SJSA1 (cell line): ENCODE measurements at places on chromosomes 12 and 14.

GRCh38 chr12:87820524-87821202, 208.5 kb downstream of the C12orf50 start:
- peak; percentile 42 for DNase-seq

DNA sequence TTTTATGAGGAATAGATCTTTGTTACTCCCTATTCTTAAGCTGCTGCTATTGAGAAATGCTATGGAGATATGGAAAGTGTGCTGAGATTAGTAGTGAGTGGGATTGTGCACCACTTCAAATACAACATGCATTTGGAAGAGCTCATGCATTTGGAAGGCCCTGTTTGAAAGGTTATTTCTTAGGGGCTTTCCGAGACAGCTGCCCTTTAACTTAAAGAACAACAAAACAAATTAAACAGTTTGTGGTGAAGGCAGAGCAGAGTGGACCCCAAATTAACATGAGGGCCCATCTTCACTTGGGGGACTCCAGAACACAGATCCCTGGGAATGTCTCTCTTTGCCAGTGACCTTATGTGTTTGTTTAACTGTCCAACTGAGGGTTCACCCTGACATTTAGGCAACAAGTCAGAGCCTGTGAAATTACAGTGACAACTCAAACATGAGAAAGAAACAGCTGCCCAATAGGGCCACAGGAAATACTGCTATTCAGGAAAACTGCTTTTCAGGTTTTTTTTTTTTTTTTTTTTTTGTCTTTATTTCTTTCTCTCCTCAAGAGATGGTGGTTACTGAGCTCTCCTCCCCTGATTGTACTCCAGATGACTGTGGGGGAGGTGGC, 41.4 kb upstream of the IGF1 start:
- DNase-seq, result no peak

GRCh38 chr12:6819106-6820030, 2.3 kb upstream of the GPR162 start:
- DNase-seq, result no peak

- no peak for DNase-seq
These were observed 5.9 kb downstream of the KLHL33 start for GRCh38 chr14:20429801-20430669.

DNA sequence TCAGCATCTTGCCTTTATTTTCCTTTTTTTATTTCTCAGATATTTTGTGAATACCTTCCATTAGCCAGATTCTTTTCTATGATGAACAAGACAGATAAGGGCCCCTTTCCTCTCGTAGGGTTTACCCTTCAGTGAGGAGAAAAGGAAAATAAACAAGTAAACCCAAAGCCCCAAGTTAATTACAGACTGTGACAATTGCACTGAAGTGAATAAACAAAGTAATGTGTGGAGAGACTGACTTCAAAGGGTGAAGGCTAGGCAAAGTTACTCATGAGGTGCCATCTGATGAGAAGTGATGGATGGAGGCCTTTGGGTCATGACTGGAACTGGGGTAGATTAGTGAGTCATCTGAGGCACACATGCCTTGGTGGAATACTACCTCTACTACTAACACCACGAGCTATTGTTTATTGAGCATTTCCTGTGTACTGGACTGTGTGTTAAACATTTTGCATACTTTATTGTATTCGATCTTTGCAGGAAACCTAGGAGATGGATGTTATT, 143.4 kb upstream of the PRICKLE1 start:
- no peak for DNase-seq

DNA sequence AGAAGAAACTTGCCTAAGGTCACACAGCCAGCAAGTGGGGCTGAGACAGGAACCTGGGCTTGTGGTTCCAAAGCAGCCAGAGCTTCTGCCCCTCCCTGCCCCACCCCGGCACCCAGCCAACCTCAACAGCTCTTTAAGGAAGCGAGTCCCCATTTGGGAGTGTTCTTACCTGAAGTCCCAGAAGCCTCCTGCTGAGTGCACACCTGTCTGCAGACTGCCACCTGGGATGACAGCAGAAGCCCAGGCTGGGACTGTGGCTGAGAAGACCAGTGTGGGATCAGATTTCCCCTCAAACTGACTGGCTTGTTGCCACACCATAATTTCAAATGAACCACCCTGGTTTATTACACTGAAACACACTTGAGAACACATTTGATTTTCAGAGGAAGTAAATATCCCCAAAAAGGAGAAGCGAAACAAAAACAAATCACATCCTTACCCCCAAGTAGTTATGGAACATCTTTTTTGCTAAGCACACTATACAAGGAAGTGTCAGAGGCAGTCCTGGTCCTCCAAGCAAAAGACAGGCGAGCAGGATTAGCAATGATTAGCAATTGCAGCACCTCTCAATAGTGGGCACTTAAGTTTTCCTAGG, 6.3 kb upstream of the RIN3 start:
- DNase-seq, result no peak

DNA sequence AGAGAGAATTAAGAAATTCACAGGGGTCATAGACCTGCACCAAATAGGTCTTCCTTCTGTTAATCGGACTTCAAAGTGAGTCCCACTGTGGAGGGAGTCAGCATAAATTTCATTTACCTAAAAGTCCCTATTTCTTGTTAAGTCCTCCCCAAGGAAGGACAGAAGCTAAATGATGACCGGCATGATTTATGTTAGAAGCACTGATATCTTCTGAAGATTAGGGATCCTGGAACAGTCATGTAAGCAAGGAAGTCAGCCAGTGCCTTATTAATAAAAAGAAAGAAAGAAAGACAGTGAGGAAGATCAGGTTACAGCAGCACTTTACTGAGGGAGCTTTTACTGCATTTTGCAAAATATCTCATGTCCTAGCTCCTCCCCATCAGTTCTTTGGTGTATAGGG, 287.5 kb downstream of the FOXG1 start:
- DNase-seq, result no peak
